SJSA1 (cell line): ENCODE measurements at places on chromosomes 6 and 20.

DNA sequence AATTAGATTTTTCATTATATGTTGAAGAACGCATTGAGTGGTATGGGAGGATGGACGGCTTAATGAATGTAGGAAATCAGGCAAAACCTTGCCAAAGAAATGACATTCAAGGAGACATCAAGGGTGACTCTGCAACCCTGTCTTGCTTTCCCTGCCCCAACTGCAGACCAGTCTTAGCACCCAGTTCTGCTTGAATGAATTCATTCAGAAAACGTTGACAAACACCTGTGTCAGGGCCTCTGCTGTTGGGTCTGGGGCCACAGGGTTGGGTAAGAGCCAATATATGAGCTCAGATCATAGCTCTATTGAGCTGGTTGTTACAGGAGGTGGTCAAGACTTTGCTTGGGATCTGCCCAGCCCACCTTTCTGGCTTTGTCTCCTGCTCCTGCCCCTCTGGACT, 7.7 kb upstream of the ASXL1 start:
- DNase-seq, result no peak

DNA sequence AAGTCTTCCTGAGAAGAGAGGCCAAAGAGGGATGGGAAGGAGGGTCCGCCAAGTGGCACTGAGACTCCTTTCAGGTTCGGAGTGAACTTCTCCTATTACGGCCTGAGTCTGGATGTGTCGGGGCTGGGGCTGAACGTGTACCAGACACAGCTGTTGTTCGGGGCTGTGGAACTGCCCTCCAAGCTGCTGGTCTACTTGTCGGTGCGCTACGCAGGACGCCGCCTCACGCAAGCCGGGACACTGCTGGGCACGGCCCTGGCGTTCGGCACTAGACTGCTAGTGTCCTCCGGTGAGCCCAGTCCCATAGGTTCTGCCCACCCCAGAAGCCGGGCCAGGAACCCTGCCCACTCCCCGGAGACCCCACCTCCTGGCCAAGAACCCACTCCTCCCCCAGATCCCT, 4.1 kb downstream of the SLC22A7 start:
- no peak for DNase-seq

- no peak for DNase-seq
Measured at GRCh38 chr20:15866916-15867730, 706.1 kb downstream of the KIF16B start.

GRCh38 chr6:24692003-24692402, 25.1 kb downstream of the ACOT13 start:
- DNase-seq, result no peak

DNA sequence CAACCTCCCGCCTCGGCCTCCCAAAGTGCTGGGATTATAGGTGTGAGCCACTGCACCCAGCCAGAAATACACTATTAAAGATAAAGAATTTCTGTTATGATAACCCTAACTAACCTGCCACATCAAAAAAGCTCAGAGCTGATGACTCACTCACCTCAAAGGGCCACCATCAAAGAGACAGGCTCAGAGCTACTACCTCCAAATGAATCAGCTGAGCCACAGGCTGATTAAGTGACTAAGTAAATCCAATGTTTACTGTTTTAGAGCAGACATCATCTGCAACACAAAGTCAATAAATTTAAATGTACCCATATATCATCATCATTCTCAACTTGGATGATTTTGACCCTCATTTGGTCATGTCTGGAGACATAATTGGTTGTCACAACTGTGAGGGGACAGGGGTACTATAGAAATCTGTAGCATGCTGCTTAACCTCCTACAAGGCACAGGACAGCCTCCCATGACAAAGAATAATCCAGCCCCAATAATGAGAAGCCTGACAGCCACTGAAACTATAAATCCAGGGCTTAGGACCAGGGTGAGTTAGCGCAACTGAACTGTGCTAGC, 106.5 kb downstream of the ATP9A start:
- DNase-seq, result peak; percentile 81

DNA sequence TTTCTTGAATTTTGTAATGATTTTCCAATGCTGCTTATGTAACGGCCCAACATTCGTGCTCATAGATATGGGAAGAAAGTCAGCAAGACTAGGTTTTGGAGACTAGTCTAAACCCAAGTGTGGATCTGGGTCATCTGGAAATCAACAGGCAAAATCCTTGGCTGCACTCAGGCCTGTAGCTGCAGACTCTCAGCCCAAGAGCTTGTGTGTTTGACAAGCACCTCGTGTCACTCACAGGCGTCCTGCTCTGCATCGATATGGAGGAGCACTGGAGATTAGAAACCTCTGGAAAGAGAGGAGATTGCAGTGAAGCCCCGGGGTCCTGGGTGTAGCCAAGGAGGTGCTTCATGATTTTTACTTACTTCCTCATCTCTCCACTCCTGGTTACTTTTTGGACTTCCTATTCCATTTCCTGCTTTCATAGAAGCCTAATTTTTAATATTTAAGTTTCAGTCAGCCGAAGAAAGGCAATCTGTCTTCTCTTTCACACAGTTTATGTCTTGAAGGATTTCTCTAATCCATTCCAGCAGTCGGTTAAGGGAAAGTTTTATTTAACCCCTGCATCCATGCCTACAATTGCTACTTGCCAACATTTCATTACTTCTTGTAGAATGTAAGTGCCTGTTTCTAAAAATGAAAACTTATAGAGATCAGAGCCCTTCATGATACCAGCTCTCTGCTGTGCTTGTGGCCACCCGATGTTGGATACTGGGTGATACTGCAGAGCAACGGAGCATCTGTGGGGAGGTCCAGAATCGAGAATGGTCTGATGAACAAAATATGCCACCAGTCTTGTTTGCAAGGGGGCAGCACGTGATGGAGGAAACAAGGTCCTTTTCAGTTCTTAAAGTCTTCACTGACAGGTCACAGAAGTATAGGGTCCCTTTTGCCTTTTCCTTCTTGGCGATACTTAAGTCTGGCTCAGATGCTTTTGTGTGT, 296.3 kb downstream of the QKI start:
- DNase-seq, result no peak

GRCh38 chr6:96066376-96066775, 50.6 kb downstream of the FUT9 start:
- DNase-seq, result no peak

DNA sequence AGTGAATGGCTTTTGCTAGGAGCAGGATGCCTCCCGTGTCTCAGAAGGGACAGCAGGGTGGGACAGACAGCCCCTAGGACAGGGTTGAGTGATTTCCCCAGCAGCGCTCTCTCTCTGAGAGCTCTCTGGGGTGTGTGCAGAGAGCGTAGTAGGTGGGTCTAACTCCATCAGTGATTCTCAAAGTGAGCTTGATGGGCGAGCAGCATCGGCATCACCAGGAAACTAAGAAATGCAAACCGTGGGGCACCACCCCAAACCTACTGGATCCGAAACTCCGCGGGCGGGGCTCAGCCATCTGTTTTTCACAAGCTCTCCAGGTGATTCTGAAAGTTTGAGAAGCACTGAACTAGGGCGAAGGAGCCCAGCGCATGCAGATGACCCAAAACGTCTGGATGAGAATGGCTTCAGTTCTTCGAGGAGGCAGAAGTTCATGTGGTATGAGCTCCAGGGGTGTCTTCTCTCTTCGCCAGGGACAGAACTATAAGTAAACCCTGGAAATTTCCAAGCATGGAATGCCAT, 119.6 kb upstream of the RNF24 start:
- DNase-seq, result no peak

DNA sequence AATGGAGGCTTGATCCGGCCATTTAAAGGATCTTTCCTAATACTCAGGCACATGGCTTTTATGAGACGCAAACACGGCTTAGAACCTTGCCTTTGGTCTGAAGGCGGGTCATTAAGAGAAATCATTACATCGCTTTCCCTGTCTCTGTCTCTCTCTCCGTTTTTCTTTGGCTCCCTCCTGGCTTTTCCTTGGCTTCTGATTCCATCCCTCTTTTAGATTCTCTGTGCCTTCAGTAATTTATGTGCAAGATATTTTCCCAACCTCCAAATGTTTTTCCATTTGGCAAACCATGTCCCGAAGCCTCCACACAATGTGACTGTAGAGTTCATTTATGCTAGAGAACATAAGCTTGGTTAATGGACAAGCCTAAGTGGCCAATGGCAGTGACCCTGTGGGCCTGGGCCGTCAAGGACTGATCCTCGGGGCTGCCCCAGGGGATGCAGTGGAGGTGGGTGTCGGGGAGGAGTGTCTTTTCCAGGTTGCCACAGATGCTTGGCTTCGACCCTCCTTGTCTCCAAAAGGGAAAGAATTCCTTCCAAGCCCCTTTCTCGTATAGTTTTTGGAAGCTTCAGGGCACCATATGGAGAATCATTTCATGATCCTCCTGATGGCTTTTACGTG, 157.0 kb downstream of the SCML4 start:
- DNase-seq, result no peak

GRCh38 chr6:132011582-132011981, 60.4 kb upstream of the CCN2 start:
- DNase-seq, result no peak

DNA sequence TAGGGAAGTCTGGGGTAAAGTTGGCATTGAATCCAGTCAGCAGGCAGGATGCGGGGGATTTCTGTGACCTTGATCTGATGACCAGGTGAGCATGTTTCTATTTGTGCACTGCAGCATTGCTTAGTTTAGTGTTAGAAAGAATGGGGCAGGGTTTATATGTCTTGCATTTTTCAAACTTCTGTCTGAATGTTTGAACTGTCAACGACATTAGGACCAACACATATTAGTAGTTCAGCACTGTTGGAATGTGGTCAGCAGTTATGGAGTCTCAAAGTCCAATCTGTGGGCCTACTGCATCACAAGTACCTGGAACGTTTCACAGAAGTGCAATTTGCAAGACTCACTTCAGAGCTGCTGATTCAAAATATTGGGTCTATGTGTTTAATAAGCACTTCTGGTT, 276.6 kb upstream of the BMP2 start:
- no peak for DNase-seq
